ENCODE measurements at places on chromosomes 6 and 20.

DNA sequence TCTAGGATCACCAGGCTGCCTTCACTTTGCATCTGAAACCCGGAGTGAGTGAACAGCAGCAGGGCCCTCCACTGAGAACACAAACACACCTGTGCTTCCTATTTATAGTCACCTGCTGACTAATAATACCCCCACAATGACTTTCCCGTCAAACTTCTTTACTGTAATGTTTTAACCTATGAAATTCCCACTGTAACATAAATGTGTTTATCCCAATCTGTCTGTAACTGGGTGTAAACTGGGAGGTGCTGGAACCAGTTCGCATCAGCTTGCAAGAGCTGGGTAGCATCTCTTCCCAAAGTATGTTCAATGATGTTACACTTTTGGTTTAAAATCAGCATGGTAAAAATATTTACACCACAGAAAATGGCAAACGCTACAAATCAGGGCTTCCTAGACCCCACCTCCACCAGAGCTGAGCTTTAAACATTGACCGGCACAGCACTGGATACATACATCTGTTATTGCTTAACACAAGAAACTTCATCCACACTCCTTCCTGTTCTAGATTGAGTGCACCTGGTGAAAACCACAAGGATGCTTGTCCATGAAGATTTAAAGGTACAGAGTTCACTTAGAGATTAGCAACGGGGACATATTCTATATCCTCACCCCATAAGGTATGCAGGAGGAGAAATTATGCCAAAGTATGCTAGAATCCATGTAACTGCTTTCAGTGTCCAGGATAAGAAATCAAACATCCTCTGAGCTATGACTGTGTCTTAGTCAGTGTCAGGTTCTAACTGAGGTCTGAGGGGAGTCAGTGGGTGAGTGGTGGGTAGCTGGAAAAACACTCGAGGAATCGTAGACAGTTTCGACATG, 79.0 kb downstream of the ALDH8A1 start:
- DNase-seq: no peak

DNA sequence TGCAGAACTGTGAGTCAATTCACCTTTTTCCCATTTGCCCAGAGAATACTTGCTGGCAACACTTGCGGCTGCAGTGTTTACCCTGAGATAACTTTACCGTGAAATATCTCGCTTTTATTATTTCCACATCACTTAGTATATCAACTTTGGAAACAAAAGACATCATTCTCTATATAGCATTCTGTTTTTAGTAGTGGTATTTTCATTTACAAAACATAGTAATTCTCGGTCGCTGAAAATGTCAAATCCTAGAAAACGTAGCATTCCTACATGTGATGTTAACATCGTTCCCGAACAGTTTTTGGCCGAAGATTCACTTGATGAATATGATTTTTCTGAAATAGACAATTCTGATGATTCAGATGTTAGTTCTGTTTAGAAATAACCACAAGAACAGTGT, 52.0 kb downstream of the NHLRC1 start:
- DNase-seq: no peak

GRCh38 chr6:10695086-10695657, 400 bp downstream of the PAK1IP1 start:
- no peak for DNase-seq

DNA sequence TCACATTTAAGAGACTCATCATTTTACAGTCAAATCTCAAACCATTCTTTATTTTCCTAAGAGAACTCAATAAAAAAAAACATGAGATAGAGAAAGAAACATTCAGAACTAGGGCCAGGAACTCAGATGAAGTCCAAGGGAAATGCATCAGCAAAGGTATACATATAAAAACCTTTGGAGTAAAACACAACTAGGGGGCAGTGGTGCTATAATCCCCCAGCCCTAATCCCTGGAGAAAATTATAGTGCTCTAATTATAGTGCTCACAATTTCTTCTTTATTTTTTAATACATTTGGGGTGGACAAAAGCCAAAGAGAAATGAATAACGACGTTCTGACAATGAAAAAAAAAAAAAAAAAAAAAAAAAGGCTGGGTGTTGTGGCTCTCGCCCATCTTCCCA, 100.6 kb upstream of the EMILIN3 start:
- no peak for DNase-seq

DNA sequence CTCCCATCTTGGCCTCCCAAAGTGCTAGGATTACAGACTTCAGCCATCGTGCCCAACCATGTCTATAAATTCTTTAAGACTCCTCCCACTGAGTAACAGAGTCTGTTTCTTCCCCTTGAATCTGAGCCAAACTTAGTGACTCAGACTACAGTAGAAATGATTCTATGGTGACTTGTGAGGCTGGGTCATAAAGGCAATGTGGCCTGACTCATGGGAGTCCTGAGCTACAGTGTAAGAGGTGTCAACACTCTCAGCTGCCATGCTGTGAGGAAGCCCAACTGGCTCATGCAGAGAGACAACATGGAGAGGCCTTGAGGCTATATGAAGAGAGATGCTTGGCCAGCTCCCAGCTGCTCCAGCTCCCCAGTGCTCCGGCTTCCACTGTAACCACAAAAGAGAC, 5.2 kb upstream of the NRSN2 start:
- peak; percentile 96 for DNase-seq

- DNase-seq: no peak
Measured at GRCh38 chr6:140355476-140355875, 981.0 kb upstream of the CITED2 start.

GRCh38 chr6:34484391-34484790, 18.5 kb downstream of the PACSIN1 start:
- no peak for DNase-seq

GRCh38 chr6:137218473-137218916, 690 bp downstream of the IFNGR1 start:
- peak; percentile 40 for DNase-seq

GRCh38 chr6:114941078-114941477, 598.3 kb upstream of the HS3ST5 start:
- DNase-seq: no peak

- peak; percentile 41 for DNase-seq
Measured at GRCh38 chr20:15058841-15059240, 721.4 kb upstream of the FLRT3 start.

DNA sequence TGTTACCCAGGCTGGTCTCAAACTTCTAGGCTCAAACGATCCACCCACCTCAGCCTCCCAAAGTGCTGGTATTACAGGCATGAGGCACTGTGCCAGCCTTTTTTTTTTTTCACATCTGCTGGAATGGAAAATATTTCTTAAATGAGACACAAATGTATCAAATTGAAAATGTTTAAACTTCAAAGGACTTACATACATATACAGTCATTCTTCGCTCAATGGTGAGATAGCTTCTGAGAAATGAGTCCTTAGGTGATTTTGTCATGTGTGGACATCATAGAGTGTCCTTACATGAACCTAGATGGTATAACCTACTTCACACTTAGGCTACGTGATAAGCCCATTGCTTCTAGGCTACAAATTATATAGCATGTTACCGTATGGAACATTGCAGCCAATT, 43.1 kb downstream of the MICA start:
- DNase-seq: no peak

DNA sequence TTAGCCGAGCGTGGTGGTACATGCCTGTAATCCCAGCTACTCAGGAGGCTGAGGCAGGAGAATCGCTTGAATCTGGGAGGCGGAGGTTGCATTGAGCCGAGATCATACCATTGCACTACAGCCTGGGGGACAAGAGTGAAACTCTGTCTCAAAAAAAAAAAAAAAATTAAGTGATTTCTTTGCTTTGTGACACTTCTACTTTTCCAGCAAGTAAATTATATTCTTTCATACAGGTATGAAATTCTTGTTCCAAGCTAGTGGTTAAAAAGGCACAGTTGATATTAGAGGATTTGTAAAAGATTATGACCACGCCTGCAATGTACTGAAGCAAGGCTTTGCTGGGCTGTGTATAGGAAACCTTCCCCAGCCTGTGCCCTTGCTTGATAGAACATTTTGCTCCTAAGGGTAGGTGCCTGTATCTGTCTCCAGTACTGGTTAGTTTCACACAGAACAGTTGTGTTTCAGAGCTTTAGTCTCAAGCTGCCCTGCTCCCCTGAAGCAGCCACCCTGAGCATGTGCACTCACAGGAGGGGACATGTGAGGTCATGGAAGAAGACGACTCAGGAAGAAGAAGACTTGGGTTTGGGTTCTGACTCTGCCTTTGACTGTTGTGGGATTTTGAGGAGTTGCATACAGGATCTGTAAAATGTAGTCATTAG, 10.2 kb downstream of the PTPN1 start:
- no peak for DNase-seq

- no peak for DNase-seq
Measured at GRCh38 chr20:3471397-3472021, 691 bp downstream of the ATRN start.

- no peak for DNase-seq
Measured at GRCh38 chr6:170270984-170271593, 19.8 kb downstream of the DLL1 start.

Measured in brain microvascular endothelial cell (primary cell).